ENCODE measurements at places on chromosomes 4 and X.

- no peak for DNase-seq
These were observed 315.2 kb downstream of the PCDH10 start for GRCh38 chr4:133464311-133464710.

DNA sequence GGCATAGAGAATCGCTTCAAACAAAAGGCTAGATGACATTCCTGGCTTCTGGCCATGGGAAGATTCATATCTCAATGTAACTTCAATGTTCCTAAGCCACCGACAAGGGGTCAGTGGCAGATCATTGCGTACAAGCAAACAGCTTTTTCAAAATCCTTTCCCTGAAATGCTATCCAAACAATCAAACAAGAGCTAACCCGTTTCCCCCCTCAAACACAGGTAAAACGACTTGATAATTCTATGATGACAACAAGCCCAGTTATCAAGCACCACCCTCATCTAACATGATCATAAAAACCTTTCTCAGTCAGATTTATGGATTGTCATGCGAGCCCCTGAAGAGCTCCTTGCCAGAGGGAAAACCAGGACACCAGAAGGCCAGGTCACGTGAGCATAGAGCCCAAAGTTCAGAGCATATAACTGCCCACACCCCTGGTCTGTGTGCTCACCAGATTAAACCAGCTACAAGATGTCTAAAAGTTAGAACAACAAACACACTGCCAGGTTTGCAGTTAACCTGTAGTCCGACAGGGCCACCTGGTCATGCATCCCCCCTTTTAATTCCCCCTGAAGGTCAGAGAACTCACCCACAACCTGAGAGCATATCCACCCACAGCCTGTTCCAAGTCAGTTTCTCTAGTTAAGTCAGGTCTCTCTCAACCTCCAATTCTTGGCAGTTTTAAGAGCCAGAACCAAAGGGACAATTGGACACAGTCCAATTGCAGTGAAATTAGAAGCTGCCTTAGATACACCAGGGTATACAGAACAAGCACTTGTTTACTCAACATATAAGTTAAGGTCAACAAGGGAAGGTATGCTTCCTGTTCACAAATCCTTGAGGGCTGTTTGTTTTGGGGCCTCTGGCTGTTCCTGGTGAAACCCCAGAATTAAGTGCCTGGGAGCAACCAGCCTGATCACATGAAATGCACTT is 248.1 kb upstream of the PPARGC1A start:
- DNase-seq: no peak

- no peak for DNase-seq
These were observed 98.9 kb downstream of the EVC2 start for GRCh38 chr4:5609306-5610007.

GRCh38 chr4:158067646-158068045 is 105.2 kb downstream of the GASK1B start:
- DNase-seq: no peak

DNA sequence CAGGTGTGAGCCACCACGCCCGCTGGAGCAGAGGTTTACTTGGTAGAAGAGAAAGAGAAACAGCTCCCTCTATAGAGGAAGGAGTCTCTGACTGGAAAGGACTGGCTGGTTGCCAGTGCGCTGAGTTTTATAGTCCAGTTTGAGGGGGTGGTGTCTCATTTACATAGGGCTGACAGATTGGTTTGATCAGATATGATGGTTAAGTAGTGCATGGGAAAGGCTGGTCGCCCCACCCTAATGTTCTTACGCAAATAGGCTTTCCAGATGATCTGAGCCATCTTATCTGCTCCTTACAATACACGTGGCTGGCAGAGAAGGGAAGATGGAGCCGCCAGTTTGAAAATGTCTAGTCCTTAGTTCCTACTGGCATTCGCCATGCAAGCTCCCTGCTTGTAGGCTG is 439.5 kb downstream of the NAF1 start:
- DNase-seq: no peak

- no peak for DNase-seq
These were observed 53.6 kb downstream of the PABPC4L start for GRCh38 chr4:134147941-134148340.

DNA sequence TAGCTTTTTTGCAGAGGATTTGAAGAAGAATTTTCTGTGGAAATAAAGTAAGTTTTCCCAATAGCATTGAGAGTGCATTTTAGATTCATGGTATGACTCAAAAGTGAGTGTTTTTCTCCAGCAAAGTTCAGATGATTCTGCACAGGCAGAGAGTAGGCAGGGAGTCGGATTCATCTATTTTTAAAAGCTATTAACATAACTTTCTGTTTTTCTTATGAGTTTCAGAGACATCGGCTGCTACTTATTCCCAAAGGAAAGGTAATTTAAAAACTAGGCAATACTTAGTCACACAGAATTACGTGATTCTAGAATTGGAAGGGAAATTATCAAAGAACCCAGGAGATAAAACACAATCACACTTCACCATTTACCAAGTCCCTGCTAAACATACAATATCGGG is 4.4 kb downstream of the CCDC110 start:
- no peak for DNase-seq

GRCh38 chrX:22445880-22446279 is 173.2 kb downstream of the CBLL2 start:
- no peak for DNase-seq

All from activated CD4-positive, alpha-beta T cell treated with anti-CD3 and anti-CD28 coated beads, Interleukin-2, amount 50 U/mL, for 24 hours (primary cell).